ENCODE measurements at places on chromosomes 16 and 17. TPM values are rescaled to one million over a fixed set of nuclear protein-coding genes. Genes with fewer than 3 reads are reported as not detected.

Gene HSPB9
- 0.03 TPM for polyA plus RNA-seq

Gene RNF222
- polyA plus RNA-seq = not detected

Gene C16orf92
- not detected for polyA plus RNA-seq

Gene CCDC200
- polyA plus RNA-seq = not detected

Gene CBFA2T3
- not detected for polyA plus RNA-seq

Gene COX6A2
- polyA plus RNA-seq = not detected

Gene CACNG1
- not detected for polyA plus RNA-seq

Gene MYH8
- polyA plus RNA-seq = not detected

Data from SK-N-SH (cell line).